Transverse colon (tissue), 4 donors: ENCODE measurements at places on chromosomes 4 and X. TPM values are rescaled to one million over a fixed set of nuclear protein-coding genes. Genes with fewer than 3 reads are reported as not detected.

Gene OCIAD2
- 71.7 TPM for total RNA-seq

Gene CYTL1
- total RNA-seq: not detected

DNA sequence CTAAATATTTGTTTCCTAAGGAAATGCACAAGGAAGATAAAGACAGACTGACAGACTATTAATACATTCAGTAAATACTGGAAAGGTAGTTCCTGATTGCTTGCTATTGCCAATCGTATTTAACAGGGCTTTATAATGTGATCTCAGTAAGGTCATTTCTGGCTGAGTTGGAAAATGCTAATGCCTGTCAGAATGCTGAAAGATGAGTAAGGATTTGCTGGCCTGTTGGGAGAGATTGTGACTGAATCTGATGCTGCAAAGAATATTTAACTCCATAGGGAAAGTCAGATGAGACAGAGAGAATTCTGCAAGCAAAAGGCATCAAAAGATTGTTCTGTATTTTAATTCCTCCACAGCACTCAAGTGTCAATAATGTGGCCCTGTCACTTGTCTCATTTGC is 169.0 kb downstream of the BEND2 start:
- no peak for DNase-seq

- no peak for DNase-seq
These were observed 49.7 kb upstream of the TMEM154 start for GRCh38 chr4:152729466-152729865.
